IPS DF 19.7 (cell line): ENCODE measurements at places on chromosomes 7 and 10.
A peak's percentile ranks its signal among the peaks of the same experiment; 100 is the strongest.

DNA sequence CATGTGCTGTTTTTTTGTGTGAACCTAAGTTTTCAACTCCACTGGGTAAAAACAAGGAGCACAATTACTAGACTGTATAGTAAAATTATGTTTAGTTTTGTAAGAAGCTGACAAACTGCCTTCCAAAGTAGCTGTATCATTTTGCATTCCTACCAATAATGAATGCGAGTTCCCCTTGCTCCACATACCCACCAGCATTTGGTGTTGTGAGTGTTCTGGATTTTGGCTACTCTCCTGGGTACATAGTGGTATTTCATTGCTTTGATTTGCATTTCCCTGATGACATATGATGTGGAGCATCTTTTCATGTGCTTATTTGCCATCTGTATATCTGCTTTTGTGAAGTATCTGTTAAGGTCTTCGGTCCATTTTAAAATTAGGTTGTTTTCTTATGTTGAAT lies 178.2 kb downstream of the HIBADH start:
- no peak for DNase-seq

DNA sequence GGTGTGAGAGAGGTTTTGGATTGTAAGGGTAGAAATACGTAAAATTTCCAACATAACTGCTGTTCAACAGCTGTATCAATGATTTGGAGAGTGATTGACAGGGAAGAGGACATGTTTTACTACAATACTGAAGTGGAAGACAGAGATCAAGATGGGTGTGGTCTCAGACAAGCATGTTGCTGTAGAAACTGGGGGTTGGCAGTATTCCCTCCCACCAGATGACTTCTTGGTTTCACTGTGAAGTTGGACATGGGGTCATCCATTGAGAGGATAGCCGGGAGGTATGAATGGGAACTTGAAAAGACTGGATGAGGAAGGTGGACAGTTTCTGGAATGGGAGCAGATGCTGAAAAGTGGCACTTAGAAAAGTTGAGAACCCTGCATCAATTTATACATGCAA lies 95.3 kb upstream of the HDAC9 start:
- DNase-seq = no peak

GRCh38 chr10:5662708-5663579 lies 3.5 kb downstream of the ASB13 start:
- no peak for DNase-seq

DNA sequence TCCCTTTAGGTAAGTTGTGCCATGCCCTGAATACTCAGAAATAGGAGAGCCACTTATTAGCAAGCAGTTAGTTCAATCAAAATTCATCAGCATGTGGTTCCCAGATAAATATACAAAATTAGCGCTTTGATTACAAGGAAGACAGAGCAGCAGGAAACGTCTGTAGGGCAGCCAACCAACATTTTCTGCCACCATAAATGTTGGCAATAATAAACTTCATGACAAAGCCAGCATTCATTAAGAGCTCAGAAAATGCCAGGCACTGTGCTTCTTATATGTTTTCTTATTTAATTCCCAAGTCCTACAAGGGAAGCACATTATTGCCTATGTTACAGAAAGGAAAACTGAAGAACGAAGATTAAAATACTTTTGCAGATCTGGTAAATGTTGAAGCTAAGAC lies 22.0 kb upstream of the ABCB5 start:
- DNase-seq = no peak

- no peak for DNase-seq
Measured at GRCh38 chr10:118798231-118798662, 43.5 kb upstream of the CACUL1 start.

GRCh38 chr7:88391247-88391646 lies 84.6 kb upstream of the STEAP4 start:
- DNase-seq = no peak

DNA sequence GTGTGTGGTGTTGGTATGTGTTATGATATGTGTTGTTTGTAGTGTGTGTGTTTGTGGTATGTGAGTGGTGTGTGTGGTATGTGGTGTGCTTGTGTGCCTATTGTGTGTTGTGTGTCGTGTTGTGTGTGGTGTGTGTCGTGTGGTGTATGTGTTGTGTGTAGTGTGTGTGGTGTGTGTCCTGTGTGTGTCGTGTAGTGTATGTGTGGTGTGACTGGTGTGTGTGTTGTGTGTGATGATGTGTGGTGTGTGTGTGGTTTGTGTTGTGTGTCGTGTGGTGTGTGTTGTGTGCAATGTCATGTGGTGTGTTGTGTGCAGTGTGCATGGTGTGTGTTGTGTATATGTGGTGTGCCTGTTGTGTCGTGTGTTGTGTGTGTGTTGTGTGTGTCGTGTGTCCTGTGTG lies 144.6 kb downstream of the DNAJB6 start:
- DNase-seq = no peak

GRCh38 chr7:12578930-12579640 lies 8.6 kb downstream of the SCIN start:
- DNase-seq = no peak

GRCh38 chr10:109341986-109342385 lies 581.3 kb downstream of the XPNPEP1 start:
- DNase-seq = no peak

DNA sequence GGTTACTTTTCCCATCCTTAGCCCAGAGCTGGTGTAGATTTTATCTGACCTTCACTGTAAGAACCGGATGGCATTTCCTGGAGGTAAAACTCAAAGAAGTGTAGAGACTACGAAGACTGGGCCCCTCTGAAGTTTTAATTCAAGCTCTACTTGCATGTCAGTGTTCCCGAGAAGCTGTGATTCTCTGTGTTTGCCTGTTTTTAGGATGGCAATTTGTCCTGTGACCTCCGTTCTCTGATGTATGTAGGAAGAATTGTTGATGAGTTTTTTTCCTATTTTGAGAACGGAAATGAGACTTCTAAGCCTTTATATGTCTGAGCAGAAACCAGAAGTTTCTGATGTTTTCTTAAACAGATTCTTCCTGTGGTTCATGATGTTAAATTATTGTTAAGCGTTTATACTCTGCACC lies 94.1 kb downstream of the CDCA7L start:
- DNase-seq = no peak

DNA sequence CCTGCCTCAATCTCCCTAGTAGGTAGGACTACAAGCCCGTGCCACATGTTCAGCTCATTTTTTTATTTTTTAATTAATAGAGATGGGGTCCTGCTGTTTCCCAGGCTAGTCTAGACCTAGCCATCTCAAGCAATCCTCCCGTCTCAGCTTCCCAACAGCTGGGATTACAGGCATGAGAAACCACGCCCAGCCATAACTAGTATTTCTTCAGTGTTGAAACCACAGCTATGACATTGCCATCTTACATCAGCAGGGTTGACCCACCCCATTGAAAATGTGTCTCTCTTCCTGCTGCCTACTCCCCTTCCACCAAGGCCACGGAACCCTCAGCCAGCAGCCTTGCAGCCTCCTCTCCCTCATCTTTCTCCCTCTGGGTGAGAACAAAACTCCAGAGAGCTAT lies 62.1 kb upstream of the ZNF746 start:
- DNase-seq = no peak

DNA sequence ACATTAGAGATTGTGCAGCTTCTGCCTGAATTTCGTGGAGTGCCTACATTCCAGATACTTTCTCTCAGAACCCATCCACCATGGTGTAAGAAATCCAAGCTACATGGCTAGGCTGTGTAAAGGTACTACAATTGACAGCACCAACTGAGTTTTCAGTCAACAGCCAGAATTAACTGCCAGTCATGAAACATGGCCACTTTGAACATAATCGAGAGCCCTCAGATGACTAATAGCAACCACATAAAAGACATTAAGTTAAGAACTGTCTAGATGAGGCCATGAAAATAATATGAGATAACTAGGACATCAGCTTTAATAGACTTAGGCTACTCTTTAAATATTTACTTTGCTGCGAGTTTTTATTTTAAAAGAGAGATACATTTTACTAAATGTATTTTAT lies 1106.8 kb upstream of the LRRTM3 start:
- DNase-seq = no peak

DNA sequence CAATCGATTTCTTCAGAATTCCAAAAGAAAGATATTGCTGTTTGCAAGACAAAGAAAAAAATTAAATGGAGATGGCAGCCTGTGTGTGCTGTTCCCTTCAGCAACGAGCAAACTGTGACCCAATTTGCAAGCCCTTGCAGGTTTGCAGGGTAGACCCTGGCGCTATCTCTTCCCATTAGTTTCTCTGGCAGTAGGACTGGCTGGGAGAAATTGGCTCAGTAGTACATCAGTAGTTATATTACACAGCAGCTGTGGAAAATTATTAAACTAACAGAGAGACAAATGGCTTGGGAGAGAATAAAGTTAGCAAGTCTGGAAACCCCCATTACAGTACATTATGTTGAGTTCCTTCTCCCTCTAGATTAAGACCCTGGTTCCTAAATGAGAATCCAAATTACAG lies 116.4 kb upstream of the ITGB1 start:
- DNase-seq = no peak

- DNase-seq = no peak
Measured at GRCh38 chr7:84633-85020, 107.7 kb upstream of the FAM20C start.

- DNase-seq = no peak
Measured at GRCh38 chr10:23230582-23230981, 38.5 kb downstream of the PTF1A start.

- no peak for DNase-seq
Measured at GRCh38 chr7:116952635-116953371, 498 bp upstream of the ST7 start.

DNA sequence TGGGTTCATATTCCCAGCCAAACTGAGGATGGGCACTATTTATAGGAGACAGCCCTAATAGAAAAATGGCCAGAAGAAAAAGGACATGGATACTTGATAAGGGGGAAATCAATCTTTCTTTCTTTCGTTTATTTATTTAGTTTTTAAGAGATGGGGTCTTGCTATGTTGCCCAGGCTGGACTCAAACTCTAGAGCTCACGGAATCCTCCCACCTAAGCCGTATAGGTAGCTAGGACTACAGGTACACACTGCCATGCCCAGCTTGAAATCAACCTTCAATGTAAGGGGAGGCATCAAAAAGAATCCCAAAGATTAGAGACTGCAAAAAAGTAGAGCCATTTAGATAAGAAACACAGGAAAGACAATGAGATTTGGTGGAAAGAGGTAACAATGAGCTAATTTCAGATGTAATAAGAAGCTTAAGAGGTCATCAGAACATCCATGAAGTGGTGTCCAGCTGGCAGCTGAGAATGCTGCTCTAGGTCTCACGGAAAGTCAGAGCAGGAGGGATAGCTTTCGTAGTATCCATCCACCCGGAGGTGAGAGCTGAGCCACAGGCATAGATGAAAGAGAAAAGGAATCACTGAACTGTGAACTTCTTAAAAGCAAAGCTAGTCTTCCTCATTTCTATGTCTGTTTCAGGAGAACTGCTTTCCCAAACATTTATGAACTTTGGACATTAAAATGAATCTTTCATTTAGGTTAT lies 10.5 kb upstream of the ABLIM1 start:
- DNase-seq = no peak

DNA sequence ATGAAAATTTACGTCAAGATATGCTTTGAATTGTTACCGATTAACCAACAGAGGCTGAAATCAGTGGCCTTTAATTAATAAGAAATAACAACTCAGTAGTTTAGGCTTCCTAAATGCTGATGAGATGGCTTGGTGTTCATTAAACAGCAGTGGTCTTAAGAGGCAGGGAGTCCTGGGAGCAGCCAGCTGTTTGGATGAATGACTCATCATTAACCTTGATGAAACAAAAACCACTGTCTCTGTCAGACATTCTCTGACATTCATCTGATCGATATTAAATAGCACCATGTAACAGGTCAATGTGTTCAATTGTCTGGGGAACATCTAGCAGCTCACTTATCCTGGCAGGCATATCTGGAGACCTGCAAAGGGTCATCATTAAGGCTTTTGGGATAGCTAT lies 234.2 kb upstream of the LRRN3 start:
- no peak for DNase-seq

GRCh38 chr10:274866-275265 lies 139.6 kb downstream of the ZMYND11 start:
- DNase-seq = no peak

DNA sequence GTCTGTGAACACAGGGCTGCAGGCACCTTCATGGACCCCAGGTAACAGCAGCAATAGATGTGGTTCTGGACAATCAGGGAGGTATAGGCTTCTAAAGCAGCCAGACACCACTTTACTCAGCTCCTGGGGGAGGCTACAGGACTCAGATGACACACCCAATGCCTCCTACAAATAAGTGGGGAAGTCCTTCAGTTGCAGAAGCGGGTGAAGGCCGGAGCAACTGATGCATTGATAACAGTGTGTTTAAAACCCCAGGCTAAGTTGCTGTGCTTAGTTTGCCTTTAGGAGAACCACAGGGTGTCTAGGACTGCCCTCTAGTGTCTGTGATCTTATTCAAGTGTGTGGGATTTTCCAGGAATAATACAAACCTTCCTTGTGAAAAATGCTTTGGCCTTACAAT lies 5.9 kb upstream of the ITGA8 start:
- DNase-seq = no peak

GRCh38 chr10:35927341-35927740 lies 285.2 kb upstream of the FZD8 start:
- no peak for DNase-seq

- DNase-seq = no peak
Measured at GRCh38 chr10:60042262-60042661, 135.9 kb upstream of the CCDC6 start.

DNA sequence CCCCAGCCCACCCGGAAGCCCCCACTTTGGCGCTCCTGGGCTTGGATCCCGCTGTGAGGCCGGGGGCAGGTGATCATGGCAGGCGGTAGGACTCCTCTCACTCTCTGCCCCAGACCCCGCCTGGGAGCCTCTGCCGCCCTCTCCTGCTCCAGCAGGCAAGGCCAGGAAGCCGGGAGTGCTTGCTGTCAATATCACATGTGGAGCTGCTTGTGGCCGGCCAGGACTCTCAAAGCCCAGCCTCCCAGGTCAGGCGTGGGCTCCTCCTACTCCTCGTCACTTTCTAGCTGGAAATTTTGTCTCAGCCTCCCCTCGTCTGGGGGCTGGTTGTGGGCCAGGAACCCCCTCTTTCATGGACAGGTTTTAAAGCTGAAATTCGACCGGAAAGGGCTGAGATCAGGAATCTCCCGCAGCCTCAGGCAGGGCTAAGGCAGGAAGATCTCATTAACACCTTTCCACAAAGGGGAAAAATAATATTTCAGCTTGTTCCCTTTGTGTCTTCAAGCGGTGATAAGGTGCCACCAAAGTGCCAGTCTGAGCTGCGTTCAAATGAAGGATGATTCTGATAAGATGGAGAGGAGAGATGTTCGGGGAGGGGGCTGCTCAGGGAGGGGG lies 273.6 kb upstream of the PODXL start:
- peak; percentile 35 for DNase-seq

GRCh38 chr7:55521917-55522902 lies 50.1 kb downstream of the VOPP1 start:
- no peak for DNase-seq

DNA sequence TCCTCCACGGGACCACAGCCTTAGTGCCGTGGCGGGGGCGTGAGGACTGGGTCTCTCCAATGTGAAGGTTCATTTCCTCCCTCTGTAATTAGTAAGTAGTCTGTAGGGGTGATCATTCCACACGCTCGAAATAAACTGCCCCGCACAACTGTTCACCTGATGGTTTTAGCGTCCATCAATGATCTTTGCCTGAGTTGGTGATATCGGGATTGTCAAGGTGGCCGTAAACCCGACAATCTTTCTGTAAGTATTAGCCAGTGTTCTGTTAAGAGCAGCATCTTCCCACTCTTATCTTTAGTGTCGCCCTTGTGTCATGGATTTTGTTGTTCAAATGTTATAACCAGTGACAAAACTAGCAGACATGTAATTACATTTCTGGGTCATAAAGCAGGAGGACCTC lies 17.7 kb downstream of the AGAP3 start:
- no peak for DNase-seq
